ENCODE measurements at places on chromosomes 1 and 21.

GRCh38 chr1:19762175-19762779 is 37.4 kb downstream of the TMCO4 start:
- DNase-seq: peak; percentile 3

DNA sequence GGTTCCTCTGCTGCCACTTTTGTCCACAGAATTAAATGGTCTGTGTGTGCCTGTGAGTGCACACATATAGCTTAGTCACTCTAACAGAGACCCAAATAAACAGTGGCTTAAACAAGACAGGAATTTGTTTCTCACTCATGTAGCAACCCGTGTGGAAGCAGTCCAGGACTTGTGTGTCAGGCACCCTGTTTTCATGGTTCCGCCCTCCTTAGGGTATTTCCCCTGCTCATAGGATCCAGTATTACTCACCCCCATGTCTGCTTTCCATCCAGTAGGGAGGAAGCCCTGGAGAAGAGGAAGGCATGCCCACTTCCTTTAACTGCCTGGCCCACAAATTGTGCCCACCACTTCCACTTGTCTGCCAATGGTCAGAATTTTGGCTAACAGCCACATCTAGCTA is 41.3 kb upstream of the TACSTD2 start:
- no peak for DNase-seq

DNA sequence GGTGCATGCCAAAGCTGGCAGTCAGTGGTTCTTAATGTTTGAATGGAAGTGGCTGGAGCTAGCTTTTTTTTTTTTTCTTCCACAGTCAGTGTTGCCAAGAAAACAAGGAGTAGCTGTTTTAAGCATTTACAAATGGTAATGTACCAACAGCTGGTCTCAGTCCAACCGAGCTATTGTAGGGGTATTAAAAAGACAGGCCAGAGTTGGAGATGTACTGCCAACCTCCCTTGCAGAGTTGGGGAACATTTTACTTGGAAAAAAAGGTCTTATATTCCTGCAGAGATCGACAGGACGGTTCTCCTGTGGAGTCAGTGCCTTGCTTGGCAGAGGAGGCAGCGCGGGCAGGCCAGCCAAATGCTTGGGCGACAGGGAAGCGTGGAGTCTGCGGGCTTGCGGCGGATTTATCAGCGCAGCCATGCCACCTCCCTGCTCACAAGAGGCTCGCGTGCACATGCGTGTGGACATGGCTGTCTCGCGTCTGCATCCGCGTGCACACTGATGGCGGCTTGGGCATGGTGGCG is 338.1 kb downstream of the RPS6KC1 start:
- no peak for DNase-seq

DNA sequence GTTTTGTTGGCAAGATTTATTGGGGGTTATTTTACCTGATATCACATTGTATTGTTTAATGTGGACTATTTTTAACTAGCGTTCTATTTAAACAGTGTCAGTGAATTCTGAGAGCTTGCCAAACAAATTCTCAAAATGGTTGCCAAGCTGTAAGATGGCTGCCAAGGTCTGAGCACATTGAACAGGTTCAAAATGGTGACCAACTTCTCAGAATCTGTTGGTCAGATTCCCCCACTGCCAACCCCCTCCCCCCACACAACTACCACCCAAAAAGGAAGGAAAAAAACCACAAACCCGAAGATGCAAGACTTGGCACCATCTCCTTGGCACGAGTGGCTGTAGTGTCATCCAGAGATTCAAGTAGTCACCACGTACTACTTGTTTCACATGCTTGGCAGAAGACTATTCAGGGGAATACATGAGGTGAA is 159.1 kb downstream of the NFIA start:
- no peak for DNase-seq

DNA sequence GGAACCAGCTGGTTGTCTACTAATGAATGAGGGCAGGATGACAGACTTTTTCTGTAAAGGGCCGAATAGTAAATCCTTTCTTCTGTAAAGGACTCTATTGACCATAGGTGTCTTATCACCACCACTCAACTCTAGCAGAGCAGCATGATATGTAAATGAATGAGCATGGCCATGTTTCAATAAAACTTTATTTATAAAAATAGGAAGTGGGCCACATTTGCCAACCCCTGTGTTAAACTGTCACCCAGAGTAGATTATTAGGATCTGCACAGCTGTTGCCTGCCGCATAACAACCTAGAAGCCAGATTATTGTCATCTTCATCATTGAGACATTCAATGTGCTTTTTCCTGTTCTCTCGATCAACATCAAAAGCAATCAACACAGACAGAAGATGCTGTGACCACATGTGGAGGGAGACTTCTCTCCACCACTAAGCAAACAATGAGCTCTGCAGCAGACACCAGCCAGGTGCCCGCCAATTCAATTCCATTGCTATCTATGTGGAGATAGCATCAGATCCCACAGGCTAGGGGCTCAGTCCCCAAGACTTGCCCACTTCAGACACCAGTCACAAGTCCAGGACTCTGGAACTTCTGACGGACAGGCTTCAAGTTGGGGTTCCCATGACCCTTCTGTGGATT is 6.8 kb upstream of the EFHD2 start:
- DNase-seq: no peak

DNA sequence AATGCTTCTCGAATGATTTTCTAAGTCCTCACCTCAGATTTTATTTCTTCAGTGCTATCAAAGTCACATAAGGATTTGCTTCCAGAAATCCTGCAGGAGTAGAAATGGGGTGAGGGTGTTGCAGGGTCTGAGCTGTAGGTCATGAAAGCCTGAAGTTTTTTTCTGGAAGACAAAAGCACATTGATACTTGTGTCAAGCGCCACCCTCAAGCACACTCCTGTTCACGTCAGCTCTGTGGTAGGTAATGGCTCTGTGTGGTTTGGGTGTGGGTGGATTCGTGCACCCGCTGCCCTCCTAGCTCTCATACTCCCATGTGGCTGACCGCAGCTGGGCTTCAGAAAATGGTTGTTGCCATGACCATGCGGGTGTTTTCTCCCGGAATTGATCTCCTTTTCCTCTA is 39.9 kb downstream of the AKNAD1 start:
- no peak for DNase-seq

- DNase-seq: peak; percentile 39
Observed at GRCh38 chr1:8424539-8425116, 106.7 kb downstream of the SLC45A1 start.

GRCh38 chr1:64171797-64172281 is 31.6 kb upstream of the UBE2U start:
- no peak for DNase-seq

DNA sequence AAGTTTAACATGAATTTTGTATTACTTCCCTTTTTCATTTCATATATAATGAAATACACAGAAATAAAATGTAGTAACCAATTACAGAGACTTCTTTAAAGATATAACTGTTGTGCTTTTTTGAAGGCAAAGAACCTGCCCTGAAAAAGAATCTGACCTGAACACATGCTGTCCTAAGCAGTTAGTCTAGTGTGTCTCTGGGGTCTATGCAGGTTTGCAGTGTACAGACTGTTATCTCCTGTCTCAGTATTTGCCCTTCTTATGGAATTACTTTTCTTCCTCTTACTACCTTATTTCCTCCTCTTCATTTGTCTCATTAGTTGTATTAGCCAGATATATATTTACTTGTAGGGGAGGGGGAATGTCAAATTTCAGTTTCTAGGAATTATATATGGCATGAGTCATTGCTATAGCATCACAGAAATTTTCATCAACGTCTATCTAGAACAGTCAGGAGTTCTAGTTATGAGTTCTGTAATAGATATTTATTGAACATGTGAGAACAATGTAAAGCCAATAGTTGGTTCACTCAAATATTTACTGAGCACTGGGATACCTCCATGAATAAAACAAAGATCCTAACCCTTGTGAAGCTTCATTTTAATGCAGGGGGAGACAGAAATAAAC is 28.4 kb upstream of the PLEKHO1 start:
- no peak for DNase-seq

- DNase-seq: no peak
Observed at GRCh38 chr1:167940264-167940663, 3.4 kb upstream of the MPC2 start.

DNA sequence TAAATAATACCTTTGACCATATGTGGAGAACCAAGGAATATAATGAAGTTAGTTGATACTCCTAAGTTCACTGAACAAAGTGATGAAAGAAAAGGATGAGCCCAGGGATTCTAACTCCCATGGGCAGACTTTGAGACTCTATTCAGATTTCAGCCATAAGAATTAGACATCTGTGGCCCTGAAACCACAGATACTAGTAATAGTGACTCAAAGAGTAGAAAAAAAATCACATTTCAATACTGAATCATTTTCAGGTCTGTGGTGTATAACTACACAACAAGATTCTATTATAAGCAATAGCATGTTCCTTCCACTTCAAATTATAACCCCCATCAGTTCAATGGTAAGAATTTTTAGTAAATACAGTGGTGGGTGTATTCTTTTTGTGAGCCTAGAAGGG is 16.4 kb upstream of the F13B start:
- no peak for DNase-seq

DNA sequence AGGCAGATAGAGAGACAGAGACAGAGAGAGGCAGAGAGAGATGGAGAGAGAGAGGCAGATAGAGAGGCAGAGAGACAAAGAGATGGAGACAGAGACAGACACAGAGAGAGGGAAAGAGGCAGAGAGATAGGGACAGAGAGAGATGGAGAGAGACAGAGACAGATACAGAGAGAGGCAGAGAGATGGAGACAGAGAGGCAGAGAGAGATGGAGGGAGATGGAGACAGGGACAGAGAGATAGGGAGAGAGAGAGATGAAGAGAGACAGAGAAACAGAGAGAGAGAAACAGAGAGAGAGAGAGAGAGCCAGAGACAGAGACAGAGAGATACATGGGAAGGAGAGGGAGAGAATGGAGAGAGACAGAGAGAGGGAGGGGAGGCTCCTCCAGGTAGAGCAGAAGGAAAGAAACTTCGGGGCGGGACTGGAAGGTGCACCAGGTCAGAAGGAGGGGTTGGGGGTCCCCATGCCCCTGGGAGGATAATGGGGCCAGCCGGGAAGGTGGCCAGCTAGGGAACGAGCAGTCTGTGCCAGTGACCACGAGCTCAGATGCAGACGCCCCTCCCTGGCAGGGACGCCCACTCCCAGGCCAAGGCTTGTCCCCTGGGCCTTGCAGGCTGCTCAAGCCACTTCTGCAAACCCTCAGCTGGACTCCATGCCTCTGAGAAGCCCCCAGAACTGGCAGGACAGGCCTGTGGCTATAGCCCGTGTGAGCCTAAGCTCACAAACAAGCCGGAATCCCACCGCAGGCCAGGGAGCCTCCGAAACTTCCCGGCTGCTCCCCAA is 3.3 kb downstream of the FNDC10 start:
- DNase-seq: no peak

DNA sequence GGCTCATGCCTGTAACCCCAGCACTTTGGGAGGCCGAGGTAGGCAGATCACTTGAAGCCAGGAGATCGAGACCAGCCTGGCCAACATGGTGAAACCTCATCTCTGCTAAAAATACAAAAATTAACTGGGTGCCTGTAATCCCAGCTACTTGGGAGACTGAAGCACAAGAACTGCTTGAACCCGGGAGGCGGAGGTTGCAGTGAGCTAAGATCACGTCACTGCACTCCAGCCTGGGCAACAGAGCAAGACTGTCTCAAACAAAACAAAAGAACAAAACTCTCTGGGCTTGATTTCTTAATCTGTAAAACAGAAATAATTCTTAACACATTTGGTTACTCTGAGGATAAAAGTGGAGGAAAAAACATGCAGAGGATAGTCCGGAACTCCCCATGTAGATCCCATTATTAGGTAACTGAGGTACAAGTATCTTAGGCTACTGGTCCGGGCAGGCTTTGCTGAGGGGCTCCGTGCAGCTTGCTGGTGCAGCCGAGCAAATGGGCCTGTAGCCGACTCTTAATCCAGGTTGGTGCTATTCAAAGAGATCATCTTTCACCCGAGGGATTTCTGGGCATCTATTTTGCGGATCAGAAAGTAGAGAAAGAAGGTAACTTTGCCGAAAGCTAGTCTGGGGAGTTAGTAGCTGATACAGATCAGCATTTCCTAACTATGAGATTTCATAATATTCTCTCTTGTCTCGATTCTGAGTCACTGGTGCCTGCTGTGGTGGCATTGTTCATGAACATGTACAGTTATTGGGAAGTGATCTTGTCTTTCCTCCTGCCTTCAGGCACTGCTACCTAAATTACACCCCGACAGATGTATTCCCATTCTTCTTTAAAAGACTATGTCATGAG is 56.8 kb downstream of the NFIA start:
- no peak for DNase-seq

GRCh38 chr1:215156232-215156631 is 73.7 kb downstream of the KCNK2 start:
- no peak for DNase-seq

DNA sequence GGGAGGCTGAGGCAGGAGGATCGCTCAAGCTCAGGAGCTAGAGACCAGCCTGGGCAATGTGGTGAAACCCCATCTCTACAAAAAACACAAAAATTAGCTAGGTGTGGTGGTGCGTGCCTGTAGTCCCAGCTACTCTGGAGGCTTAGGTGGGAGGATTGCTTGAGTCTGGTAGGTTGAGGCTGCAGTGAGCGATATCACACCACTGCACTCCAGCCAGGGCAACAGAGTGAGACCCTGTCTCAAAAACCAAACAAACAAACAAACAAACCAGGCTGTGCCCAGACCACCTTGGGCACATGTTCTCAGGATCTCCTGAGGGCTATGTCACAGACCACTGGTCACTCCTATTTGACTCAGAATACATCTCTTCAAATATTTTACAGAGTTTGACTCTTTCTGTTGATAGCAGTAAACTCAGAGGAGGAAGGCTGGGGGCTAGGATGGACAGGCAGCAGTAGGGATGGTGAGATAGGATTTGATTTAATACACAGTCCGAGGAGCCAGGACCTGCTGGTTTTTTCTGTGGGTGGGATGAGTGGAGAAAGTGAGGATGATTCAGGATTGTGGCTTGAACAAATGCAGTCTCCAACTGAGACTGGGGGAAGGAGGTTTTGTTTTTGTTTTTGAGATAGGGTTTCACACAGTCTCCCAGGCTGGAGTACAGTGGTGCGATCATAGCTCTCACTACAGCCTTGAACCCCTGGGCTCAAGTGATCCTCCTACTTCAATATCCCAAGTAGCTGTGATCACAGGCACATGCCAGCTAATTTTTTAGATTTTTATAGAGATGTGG is 46.5 kb downstream of the OLFML3 start:
- no peak for DNase-seq

DNA sequence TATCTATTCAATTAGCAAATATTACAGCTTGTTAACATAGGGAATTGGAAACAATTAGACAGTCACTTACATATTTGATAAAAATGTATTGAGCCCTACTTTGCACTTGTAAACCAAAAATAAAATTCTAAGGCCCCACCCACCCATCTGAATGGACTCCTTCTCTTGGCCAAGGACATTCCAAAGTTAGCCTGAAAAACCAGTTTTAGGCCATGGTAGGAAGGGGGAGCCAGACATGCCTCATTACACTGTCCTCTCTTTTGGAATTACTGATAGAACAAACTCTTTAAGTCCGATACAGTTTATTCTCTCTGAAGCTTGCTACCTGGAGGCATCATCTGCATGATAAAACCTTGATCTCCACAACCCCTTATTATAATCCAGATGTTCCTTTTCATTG is 28.0 kb upstream of the TSPAN2 start:
- no peak for DNase-seq
